ENCODE measurements at places on chromosomes 11 and 22.
A peak's percentile ranks its signal among the peaks of the same experiment; 100 is the strongest.

DNA sequence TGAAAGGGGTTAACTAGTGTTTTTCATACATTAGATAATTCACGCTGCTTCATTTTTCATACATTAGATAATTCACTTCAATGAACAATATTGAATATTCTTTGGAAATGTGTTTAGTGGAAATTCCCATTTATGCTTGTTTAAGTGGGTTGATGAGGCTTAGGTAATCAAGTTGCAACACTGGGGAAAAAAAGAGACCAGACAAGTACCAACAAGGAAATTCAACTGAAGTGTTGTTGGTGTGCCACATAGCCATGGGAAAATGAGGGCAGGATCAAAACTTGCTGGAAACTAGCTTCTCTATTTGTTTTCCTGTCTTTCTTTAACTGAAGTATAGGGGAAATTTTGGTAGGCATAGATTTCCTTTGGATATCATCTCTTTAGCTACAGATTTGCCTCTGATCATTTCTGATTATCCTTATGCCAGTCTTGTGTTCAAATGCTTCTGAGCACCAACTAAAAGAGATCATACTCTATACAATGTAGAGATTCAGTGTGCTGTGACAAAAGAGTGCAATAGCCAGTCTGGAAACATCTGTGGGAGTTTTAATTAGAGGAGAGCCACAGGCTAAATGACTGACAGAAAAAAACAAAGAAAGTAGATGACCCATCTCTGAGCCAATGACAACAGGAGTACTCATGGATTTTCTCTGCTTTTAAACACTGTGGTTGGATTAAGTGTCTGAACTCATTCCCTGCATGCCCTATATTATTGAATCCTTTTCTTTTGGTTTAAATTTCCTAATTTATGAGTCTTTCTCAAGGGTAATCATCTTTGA is 67.6 kb upstream of the CTSC start:
- DNase-seq = no peak

GRCh38 chr11:2700415-2701211 is 819 bp upstream of the KCNQ1OT1 start:
- DNase-seq = peak; percentile 52

DNA sequence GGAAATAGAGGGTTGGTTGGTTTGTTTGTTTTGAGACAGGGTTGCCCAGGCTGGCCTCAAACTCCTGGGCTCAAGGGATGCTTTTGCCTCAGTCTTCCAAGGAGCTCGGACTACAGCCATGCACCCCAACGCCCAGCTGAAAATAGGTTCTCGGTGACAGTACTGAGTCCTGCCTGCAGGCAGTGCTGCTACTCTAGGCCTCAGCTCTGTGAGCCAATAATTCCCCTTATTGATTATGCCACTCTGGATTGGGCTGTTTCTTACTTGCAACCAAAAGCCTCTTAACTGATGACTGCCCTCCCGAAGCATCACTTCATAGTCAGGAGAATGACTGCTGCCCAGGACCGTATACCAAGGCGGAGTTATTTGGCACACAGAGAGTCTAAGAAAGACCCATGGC is 1.2 kb upstream of the C11orf16 start:
- DNase-seq = no peak

- DNase-seq = no peak
Measured at GRCh38 chr11:62925745-62926679, 4.8 kb upstream of the CHRM1 start.

- DNase-seq = peak; percentile 69
Measured at GRCh38 chr11:44538375-44539054, 26.9 kb upstream of the CD82 start.

- no peak for DNase-seq
Measured at GRCh38 chr11:117884994-117885393, 8.5 kb upstream of the FXYD6 start.

GRCh38 chr22:39364714-39365491 is 15.1 kb downstream of the SYNGR1 start:
- DNase-seq = no peak

- no peak for DNase-seq
Measured at GRCh38 chr22:35834061-35834460, 116.4 kb downstream of the APOL5 start.

DNA sequence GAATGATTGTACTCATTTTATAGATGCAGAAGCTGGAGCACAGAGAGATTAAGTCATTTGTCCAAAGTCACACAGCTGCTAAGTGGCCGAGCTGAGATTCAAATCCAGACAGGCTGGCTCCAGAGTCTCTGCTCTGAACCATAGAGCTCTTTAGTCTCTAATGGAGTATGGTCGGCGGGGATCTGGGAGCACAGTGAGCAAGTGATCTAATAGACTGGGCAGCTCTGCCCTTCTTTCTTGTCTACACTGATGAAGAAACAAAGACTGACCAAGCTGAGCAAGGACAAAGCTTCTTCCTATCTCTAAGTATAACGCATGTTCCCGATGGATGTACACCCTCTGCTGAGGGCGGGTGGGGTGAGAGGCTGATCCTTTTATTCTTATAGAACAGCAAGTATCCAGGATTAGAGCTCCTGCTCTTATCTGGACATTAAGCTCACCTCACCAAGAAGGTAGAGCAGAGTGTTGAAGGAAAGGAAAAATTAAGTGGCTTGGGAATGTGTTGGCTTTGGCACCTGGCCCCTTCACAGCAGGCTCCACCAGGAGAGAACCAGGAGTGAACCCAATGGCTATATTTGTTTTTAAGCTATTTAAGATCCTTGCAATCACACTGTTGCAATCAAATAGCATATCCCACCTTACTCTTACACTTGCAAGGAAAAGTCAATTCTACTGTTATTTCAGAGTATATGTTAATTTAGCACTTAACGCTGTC is 68.7 kb downstream of the ETS1 start:
- DNase-seq = no peak

DNA sequence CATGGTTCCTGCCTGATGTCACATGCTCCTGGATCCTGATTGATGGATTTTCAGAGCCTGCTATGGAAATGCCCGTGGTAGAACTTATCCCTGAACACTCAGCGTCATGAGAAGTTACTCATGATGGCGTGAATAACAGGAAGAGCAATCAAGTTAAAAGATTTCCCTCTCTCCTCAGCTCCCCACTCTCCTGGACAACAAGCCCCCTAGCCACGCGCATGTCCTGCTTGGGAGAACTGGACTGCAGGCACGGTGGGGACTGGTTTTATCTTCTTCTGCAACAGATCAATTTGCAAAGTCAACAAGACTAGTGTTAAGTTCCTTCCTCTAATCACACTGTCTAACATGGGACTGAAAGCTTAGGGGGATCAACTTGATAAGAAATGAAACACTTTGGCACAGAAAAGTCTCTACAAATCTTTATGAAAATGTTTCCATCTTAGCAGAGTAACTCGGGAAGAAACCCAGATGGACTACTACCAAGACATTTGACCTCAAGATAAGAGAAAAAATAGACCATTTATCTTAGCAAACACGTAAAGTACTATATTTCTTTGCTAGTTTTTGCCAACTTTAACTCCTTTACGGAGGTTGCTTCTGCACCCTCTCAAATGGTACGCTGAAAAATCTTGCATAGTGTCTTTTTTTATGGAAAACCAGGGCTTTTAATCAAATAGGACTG is 27.6 kb downstream of the POU2AF1 start:
- no peak for DNase-seq

DNA sequence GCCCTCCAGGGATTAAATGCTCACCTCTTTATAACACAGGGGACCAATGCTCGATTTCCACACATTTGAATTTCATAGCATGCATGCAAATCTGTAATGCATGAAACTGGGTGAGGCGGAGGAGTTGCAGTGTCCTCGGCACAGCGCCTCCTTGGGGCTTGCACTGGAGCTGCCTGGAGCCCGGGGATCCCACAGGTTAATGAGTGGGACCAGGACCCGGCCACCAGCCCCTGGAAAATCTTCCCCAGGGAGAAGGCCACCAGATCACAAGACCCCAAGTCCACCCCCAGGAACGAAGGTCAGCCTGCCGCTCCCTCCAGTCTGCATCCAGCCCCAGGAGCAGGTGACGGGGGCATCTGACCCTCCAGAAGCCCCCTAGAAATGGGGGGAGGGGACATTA is 119.1 kb downstream of the MN1 start:
- DNase-seq = no peak

GRCh38 chr11:15526859-15527450 is 412.2 kb downstream of the INSC start:
- no peak for DNase-seq

DNA sequence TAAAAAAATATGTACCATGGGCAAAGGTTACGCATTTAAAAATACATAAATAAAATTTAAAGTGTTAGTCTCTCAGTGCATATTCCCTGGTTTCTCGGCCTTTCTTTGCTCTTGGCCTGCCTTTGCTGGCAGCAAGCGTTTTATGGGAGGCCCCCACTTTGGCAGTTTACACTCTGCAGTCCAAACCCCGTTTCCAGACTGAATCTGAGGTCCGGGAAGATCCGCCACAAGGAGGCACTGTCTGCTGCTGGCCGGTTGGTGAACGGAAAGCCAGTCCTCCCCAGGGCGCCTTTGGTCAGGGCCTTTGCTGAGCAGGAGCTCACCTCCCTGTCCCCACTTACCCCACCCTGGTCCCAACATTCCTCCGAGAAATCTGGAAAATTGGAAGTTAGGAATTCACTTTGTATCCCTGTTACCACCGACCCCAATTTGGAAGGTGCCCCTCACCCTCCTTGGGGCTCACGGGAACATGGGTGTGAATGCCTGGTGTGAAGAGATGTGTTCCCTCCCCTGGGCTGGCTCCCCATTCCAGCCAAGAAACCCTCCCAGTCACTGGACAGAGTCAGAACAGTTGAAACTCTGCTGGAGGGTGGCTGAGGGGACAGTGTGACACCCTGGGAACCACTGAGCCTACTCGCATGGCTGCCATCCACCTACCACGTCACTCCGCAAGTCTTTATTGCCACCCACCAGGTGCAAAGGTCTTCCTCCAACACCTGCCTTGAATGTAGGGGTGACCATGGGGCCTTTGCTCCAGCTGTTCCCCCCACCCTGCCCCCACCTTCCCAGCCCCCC is 9.4 kb upstream of the SF1 start:
- peak; percentile 89 for DNase-seq

DNA sequence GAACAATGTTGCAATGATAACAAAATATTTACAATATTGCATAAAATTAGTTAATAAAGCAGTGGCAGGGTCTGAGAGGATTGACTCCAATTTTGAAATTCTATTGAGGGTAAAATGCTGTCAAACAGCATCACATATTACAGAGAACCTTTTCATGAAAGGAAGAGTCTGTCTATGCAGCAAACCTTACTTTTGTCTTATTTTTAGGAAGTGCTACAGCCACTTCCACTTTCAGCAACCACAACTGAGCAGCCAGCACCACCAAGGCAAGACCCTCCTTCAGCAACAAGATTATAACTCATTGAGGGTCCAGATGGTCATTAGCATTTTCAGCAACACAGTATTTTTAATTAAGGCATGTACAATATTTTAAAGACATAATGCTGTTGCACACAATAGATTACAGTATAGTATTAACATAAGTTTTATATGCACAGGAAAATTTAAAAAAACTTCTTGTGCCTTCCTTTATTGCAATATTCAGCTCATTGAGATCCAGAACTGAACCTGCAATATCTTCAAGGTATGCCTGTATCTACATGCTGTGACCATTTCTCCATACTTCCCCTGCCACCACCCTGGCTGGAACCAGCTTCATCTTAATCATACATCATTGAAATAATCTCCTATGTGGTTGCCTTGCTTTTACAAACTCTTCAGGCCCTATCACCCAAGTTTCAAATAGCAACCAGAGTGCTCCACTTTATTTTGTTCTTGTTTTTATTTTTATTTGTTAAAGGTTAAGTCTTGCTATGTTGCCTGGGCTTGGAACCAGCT is 711.2 kb downstream of the KCNA4 start:
- no peak for DNase-seq

GRCh38 chr22:40898850-40899357 is 37.0 kb upstream of the DNAJB7 start:
- peak; percentile 10 for DNase-seq

DNA sequence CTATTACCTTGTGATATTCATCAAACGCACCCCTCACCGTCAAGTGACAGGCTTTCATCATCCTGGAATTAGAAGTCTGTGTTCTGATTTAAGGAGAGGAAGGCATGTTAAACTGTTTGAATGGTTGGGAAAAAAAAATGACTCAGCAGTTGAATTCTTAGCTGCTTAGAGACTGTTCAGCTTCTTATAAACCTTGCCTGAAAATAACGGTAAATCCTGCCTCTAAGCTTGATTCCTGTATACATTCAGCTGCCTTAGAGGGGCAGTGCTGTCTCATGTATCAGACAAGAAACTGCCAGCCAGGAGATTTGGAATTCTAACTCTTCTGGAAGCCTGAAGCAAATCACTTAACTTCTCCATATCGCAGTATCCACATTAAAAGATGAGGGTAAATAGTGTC is 437.4 kb downstream of the JRKL start:
- DNase-seq = peak; percentile 3

DNA sequence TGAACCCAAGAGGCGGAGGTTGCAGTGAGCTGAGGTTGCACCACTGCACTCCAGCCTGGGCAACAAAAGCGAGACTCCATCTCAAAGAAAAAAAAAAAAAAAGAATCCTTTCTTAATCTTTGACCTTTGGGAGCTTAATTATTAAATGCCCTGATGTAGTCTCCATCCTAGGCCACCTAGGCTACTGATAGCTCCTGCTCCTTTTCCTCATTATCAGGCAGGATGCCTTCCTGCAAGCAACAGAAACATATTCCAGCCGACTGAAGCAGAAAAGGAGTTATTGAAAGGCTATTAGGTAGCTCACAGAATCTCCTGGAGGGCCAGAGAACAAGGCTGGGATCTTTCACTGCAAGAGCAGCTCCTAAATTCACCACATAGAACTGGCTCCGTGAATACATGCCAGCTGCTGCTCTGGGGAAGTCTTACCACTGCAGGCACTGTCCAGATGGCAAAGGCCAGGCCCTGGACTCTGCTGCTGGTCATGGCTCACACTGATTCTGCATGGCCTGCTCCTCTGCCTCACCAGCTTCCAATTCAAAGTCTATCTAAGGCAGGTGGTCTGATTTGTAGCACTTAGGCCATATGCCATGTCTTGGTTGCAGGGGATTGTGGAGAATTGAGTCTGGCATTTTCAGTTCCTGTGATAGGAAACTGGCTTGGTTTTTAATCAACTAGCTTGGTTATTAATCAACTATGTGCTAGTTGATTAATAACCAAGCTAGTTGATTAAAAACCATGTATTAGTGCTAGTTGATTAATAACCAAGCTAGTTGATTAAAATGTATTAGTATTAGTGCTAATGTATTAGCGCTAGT is 26.0 kb upstream of the POLD3 start:
- no peak for DNase-seq

DNA sequence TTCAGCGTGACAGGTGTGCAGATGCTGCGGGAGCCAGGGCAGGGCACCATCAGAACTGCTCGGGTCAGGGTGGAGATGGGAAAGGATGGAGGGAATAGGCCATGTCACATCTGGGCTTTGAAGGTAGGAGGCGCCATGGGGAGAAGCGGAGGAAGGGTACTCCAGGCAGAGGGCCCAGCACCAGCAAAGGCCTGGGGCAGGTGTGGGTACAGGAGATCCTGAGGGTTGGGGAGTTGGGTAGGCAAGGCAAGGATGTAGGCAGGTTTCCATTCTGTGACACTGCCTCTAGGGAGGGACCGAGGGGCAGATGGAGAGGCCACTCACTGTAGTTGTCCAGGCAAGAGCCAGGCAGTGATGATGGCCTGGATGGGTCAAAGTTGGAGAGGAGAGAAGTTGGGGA is 8.5 kb downstream of the EMID1 start:
- no peak for DNase-seq

GRCh38 chr11:36601155-36601554 is 3.1 kb upstream of the RAG2 start:
- no peak for DNase-seq

- no peak for DNase-seq
Measured at GRCh38 chr11:74694136-74694930, 36.9 kb downstream of the CHRDL2 start.

- no peak for DNase-seq
Measured at GRCh38 chr11:105054723-105055493, 9.8 kb upstream of the CARD16 start.

Data from A549 (cell line).